ENCODE measurements at places on chromosomes 4 and X. TPM values are rescaled to one million over a fixed set of nuclear protein-coding genes. Genes with fewer than 3 reads are reported as not detected.

DNA sequence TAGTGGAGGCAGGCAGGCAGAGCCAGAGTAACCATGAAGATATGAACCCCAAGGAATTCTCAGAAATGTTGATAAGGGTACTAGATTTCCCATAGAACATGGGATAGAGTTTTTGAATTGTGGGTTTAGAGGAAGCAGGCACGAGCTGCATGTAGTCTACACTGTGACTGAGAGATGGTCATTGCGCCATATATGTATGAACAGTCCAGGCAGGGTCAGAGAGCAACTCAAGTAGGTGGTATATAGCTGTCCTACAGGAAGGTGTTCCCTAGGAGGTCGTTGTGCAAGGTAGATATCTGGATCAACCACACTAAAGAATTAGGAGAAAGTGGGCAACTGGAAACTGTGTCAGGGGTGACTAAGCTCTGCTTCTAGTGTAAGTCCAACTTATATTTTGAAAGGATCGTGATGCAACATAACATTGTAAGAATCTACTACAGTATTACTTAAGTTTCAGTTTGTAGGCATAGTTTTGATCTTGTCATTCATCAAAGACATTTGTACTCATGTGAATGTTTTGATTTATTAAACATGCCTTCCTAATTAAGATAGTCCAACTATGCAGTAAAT lies 94.6 kb downstream of the HPGD start:
- DNase-seq: no peak

GRCh38 chr4:152190907-152191306 lies 345.0 kb downstream of the FBXW7 start:
- no peak for DNase-seq

DNA sequence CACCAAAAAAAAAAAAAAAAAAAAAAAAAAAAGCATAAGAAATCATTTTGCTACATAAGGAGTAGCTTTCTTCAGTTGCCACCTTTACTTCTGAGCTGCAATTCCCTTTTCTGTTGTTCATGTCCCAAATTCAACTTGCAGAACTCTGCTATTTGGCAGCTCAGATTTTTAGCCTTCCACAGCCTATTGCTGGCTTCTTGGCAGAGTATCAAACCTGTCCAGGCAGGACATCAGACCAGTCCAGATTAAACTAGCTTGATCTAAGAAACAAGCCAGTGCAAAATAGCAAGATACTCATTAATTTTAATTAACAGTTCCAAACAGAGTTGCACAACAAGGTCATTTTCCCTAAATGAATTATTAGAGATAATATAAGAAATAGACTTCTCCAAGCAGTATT lies 123.6 kb upstream of the NR3C2 start:
- no peak for DNase-seq

GRCh38 chr4:184934961-184935360 lies 83.3 kb upstream of the HELT start:
- no peak for DNase-seq

- DNase-seq: no peak
These were observed 746 bp downstream of the PPAT start for GRCh38 chr4:56434599-56435139.

The MAGEA2 gene
- not detected for total RNA-seq

Data from activated T-cell treated with anti-CD3 and anti-CD28 coated beads, Interleukin-2, amount 50 U/mL, for 4 hours (primary cell).